ENCODE measurements at places on chromosomes 4 and X.

DNA sequence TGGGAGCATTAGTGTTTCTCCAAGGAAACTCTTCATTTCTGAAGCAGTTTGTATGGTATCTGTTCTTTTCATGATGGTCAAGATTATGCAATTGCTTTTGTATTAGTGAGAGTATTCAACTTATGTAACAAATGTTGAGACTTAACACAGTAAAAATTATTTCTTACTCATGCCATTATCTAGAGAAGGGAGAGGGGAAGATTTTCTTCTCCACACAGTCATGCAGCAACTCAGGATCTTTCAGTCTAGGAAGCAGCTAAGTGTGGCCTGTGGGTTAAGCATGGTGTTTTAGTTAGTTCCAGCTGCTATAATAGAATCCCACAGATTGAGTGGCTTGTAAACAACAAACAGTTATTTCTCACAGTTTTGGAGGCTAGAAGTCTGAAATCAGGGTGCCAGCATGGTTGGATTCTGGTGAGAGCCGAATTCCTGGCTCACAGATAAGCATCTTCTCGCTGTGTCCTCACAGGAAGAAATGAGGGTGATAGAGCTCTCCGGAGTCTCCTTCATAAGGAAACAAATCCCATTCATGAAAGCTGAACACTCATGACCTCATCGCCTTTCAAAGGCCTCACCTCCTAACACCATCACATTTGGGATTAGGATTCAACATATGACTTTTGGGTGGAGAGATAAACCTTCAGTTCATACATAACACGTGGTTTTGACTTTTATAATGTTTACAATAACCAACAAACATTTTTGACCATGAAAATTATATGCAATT, 101.2 kb downstream of the FRMPD4 start:
- no peak for DNase-seq

DNA sequence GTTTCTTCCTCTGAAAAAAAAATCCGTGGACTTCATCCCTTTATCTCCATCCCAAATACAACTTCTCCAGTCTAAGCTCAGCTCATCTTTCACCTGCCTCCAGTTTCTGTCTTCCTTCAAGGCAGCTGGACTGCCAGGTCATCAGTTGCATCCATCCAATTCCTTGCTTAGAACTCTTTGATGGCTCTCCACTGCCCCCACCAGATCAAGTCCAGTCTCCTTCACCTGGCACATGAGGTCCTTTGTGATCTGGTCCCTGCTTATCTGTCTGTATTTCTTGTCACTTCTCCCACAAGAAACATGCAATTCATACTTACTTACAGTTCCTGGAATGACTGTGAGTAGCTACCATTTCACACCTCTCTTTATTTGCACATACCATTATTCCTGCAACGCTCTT, 33.8 kb downstream of the OTUD6A start:
- DNase-seq = no peak

DNA sequence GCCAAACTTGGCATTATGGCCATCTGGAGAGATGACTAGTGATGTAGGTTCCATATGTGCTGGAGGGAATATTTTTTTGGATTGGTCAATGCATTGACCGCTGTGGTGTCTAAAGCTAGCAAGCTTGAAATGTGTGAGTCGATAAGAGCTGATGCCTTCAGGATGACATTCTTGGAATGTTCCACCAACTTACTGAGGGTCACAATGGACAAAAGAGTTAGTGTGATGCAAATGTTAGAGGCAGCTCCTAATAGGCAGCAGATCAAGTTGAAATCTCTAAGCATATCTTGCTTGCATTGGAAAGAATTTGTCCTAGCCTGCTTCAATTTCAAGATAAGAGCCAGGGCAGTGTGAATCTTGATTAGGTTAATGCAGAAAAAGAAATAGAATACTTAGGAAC, 210.4 kb upstream of the AFF2 start:
- DNase-seq = no peak

DNA sequence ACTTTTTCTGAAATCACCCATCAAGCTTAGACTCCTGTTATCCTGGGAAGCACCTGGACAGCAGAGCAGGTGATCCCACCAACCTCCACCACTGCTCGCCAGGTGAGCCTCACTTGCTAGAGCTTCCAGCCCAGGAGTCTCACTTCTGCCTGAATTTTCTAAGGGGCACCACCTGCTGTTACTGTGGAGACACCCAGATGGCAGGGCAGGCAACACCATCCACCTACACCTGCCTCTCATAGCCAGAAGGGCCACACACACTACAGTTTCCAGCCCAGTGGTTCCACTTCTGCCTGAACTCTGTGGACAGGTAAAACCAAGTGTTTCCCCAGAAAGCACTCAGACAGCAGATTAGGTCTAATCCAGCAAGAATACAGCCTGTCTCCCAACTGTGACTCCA, 262.0 kb downstream of the ARAP2 start:
- no peak for DNase-seq

DNA sequence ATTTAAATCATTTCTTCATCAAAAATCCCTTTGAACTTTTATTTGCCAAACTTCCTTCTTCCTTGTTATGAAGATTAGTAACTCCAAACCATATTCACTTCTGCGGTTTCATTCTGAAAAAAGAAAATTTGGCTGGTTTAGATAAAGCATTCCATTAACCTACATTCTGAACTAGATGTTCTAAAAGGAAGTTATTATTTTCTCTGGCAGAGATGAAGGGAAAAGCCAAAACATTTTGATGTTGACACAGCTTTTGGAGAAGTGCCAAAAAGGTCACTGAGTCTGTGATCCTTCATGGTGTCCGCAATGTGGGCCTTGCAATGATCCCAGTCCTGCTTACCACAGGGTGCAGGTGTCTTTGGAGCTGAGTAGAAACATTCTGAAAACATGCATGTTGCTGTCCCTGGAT, 36.0 kb downstream of the CXCL8 start:
- DNase-seq = no peak

DNA sequence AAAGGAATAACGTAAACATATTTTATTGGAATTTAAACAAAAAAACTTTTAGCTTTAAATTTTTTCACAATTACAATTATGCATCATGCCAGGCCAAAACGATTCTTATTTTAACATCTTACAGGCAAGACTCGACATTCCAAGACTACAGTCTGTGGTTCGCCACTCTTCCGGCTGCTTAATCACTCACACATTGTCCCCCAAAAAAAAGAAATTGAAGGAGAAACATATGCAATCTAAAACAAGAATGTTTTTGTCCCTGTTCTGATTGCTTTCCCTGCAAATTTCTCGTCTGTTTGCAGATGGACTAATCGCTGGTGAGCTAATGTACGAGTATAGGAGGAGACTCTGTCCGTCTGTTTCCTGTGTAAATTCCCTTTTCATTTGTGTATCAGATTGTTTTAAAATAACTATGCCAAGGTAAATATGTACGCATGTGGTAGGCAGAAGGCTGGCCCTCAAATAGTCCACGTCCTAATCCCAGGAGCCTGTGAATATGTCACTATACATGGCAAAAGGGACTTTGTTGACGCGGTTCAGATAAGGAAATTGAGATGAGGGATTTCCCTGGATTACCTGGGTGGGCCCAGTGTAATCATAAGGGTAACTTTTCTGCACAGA, 37.7 kb upstream of the MTNR1A start:
- no peak for DNase-seq

GRCh38 chrX:143298663-143299241, 218.5 kb downstream of the SPANXN3 start:
- DNase-seq = no peak

- DNase-seq = no peak
These were observed 161.0 kb downstream of the PPP1R2C start for GRCh38 chrX:42616981-42617380.

GRCh38 chr4:71206763-71207162, 132.1 kb upstream of the SLC4A4 start:
- no peak for DNase-seq

- DNase-seq = no peak
These were observed 46.1 kb upstream of the VEGFC start for GRCh38 chr4:176838601-176839433.

DNA sequence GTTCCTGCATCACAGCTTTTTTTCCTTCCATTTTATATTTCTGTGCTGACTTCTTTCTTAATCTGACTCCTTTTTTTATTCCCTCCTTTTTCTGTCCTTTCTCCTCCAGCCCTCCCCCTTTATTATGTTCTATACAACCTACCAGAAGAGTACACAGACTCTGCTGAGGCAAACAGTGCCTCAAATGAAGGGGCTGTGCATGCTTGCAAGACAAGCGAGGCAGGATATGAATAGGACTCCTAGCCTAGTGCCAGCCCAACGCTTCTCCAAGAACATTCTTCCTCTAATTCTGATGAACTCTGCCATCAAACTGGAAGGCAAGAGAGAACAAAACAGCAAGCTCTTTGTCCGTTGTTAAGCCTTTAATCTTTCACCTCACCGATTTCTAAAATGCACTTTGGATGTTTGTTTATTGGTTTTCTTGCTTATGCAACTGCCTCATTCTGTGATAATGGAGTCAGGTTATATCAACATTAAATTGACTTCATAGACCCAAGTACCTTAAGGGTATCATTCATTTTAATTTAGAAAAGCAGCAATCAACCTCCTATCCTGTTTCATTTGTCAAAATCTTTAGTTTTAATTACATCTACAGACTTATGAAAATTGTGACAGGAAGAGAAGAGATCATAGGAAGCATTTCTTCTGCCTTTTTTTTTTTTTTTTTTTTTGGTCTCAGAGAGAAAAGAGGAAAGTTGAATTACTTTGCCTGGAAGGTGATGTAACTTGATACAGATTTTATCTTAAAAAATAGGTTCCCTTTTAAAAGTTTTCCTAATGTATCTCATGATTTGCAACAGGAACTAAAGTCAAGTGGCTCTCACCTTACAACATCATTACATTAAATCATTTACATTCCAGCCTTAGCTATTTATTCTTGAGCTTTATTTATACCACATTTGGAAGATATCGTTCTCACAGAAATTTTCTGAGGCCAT, 284.7 kb upstream of the FTHL17 start:
- DNase-seq = no peak

DNA sequence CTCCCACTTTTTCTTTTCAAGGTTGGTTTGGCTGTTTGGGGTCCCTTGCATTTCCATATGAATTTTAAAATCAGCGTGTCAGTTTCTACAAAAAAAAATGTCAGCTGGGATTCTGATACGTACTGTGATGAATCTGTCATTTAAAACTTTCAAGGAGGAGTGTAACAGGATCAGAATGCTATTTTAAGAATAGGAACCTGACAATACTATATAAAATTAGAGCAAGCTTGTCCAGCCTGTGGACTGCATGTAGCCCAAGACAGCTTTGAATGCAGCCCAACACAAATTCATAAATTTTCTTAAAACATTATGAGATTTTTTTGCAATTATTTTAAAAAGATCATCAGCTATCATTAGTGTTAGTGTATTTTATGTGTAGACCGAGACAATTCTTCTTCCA, 56.5 kb downstream of the TMEM164 start:
- DNase-seq = no peak
